Progenitor cell of endocrine pancreas (in vitro differentiated cells): ENCODE measurements at places on chromosomes 13 and 19. TPM values are rescaled to one million over a fixed set of nuclear protein-coding genes. Genes with fewer than 3 reads are reported as not detected.

The MEGF8 gene
- total RNA-seq: 51.9 and 61.7 TPM in 2 replicates

DNA sequence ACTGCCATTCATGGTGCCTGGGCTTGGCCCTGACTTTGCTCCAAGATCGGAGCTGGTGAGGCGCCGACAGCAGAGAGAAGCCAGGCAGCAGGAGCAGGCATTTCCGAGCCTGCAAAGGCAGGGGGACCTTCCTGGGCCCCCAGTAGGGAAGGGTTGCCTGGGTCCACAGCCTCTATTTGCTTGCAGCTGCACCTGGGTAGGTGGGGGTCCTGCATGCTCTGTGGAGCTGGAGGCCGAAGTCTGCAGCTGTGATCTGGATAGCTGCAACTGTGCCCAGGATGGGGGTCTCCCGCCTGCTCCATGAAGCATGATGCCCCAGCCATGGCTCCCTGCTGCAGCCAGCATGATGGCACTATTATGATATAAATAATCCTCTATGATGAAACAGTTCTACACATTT lies 2144.2 kb downstream of the PCDH9 start:
- H3K4me1 ChIP-seq: peaks cover 4% of the 10 kb centered on the region
- H3K4me3 ChIP-seq: no peak overlapping the region
- H3K27me3 ChIP-seq: no peaks in the 10 kb centered on the region
- H3K27ac ChIP-seq: no peak overlapping the region

- no peaks in the 10 kb centered on the region for H3K4me1 ChIP-seq
- H3K36me3 ChIP-seq: no peaks in the 10 kb centered on the region
- DNase-seq: no peak
- H3K27ac ChIP-seq: no peak overlapping the region
Measured at GRCh38 chr13:36712290-36712689, 38.5 kb downstream of the SERTM1 start.

DNA sequence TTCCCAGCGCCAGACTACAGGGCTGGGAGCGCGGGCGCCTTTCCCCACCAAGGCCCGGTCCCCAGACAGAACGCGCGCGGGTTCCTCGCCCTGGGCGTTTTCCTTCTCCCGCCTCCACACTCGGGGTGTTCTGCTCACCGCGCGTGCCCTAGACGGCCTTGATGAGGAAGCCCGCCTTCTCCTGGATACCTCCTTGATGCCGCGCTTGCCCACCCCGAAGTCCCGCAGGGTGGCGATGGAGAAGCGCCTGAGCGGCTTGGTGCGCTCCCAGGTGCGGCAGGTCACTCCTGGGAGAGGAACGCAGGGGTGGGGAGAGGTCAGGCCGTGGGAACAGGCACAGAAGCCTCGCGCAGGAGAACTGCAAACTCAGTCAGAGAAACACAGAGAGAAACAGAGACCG lies 34.8 kb downstream of the CYP2B6 start:
- no peak for DNase-seq
- no peaks in the 10 kb centered on the region for H3K36me3 ChIP-seq
- no peak overlapping the region for H3K27ac ChIP-seq
- H3K27me3 ChIP-seq: peaks cover 62% of the 10 kb centered on the region
- peaks cover 5% of the 10 kb centered on the region for H3K4me1 ChIP-seq

- H3K4me1 ChIP-seq: peaks cover 11% of the 10 kb centered on the region
- peaks cover 17% of the 10 kb centered on the region for H3K27me3 ChIP-seq
- H3K4me3 ChIP-seq: no peak overlapping the region
- no peak overlapping the region for H3K27ac ChIP-seq
Measured at GRCh38 chr19:31109636-31110035, 239.6 kb downstream of the TSHZ3 start.

GRCh38 chr13:40101708-40102359 lies 446.4 kb downstream of the COG6 start:
- H3K4me3 ChIP-seq: no peak overlapping the region
- no peak for DNase-seq
- H3K27ac ChIP-seq: no peak overlapping the region
- H3K27me3 ChIP-seq: peaks cover 5% of the 10 kb centered on the region
- H3K4me1 ChIP-seq: peaks cover 11% of the 10 kb centered on the region

GRCh38 chr13:51148952-51149573 lies 38.0 kb upstream of the C13orf42 start:
- H3K36me3 ChIP-seq: no peaks in the 10 kb centered on the region
- H3K27me3 ChIP-seq: peaks cover 4% of the 10 kb centered on the region
- DNase-seq: no peak
- peaks cover 47% of the 10 kb centered on the region for H3K4me1 ChIP-seq
- H3K4me3 ChIP-seq: no peak overlapping the region

The CDC42EP5 gene
- 1.6 and 2.1 TPM in 2 replicates for total RNA-seq

- H3K4me3 ChIP-seq: no peak overlapping the region
- H3K27ac ChIP-seq: no peak overlapping the region
- peaks cover 33% of the 10 kb centered on the region for H3K36me3 ChIP-seq
- no peaks in the 10 kb centered on the region for H3K4me1 ChIP-seq
- H3K27me3 ChIP-seq: no peaks in the 10 kb centered on the region
Measured at GRCh38 chr19:39986643-39987042, 10.2 kb upstream of the ZNF546 start.

The PRRG2 gene
- total RNA-seq: 6.8 and 8.3 TPM in 2 replicates

The PRR22 gene
- total RNA-seq: 5.8 and 5.9 TPM in 2 replicates

DNA sequence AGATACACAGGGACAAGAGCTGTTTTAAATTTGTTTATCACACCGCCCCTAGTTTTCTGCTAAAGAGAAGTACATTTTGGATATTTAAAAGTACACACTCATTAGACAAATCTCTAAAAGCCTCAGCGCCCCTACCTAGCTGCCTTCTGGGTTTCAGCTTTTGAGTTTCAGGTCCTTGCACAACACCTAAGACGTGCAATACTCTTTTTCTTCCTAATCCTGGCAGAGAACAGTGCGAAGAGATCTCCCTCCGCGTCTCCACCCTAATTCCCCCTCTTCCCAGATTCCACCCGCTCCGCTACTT lies 421 bp upstream of the KLF5 start:
- no peak for DNase-seq
- peak overlapping the region; percentile 98 for H3K27ac ChIP-seq
- peaks cover 15% of the 10 kb centered on the region for H3K36me3 ChIP-seq
- peaks cover 3% of the 10 kb centered on the region for H3K27me3 ChIP-seq

DNA sequence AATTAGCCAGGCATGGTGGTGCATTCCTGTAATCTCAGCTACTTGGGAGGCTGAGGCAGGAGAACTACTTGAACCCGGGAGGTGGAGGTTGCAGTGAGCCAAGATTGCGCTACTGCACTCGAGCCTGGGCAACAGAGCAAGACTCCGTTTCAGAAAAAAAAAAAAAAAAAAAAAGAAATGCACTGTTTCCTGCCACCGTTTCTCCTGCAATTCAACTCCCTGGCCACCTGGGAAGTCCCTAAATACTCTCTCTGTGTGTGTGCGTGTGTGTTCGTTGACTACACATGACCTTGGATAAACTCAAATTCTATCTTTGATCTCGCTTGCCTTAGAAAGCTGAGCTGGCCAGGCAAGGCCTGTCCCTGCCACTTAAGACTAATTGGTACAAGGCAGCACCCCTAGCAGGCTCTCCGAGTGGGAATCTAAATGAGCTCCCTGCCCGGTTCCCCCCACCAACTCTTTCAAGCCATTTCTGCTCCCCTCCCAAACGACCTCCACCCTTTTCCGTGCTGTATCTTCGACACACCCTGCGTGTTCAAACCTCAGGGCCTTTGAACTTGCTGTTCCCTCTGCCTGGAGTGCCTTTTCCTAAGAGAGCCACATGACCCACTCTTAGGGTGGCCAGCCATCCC lies 5.2 kb upstream of the BCAT2 start:
- no peak overlapping the region for H3K4me3 ChIP-seq
- no peak for DNase-seq
- H3K27me3 ChIP-seq: no peaks in the 10 kb centered on the region
- no peaks in the 10 kb centered on the region for H3K36me3 ChIP-seq
- H3K4me1 ChIP-seq: peaks cover 32% of the 10 kb centered on the region

- H3K36me3 ChIP-seq: peaks cover 31% of the 10 kb centered on the region
- no peak overlapping the region for H3K4me3 ChIP-seq
- no peaks in the 10 kb centered on the region for H3K27me3 ChIP-seq
- peaks cover 51% of the 10 kb centered on the region for H3K4me1 ChIP-seq
- DNase-seq: no peak
Measured at GRCh38 chr19:54204767-54205468, 4.3 kb downstream of the RPS9 start.

The SNAPC2 gene
- 9.9 and 10.8 TPM in 2 replicates for total RNA-seq

GRCh38 chr19:21910318-21910717 lies 74.3 kb upstream of the ZNF43 start:
- no peaks in the 10 kb centered on the region for H3K27me3 ChIP-seq
- no peak overlapping the region for H3K4me3 ChIP-seq
- H3K36me3 ChIP-seq: no peaks in the 10 kb centered on the region
- no peak for DNase-seq

DNA sequence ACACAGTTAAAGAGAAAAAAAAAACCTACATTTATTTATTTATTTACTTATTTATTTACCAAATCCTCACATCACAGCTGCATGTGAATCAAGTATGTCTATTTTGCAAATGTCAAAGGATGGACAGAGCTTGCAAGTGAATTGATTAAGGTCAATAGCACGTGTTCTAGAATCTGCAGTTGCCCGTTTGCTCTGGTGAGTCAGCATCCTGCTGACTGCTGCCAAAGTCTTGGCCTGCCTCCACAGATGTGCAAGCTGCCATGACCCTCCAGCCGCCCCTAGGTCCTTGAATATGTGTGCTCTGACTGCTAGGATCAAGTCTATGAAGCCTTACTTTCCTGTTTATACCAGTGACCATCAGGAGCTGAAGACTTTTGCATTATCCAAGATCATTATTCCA lies 320.6 kb downstream of the GPC5 start:
- DNase-seq: no peak
- peaks cover 5% of the 10 kb centered on the region for H3K27me3 ChIP-seq
- no peak overlapping the region for H3K27ac ChIP-seq
- no peaks in the 10 kb centered on the region for H3K4me1 ChIP-seq

DNA sequence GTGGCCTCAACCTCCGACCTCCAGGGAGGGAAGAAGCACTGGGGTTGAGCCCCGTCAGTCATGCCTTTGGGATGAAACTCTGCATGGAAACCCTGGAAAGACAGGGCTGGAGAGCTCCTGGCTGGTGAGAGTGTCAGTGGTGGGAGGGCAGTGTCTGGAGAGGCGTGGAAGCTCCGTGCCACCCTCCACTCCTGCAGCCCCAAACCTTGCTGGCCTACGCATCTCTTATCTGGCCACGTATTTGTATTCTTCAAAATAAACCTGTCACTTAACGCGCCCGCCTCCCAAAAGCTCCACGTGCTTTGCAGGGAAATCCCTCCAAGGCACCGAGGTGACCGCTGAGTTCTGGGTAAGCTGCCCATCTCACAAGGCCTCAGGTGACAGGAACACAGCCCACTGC lies 84.3 kb downstream of the TEX29 start:
- DNase-seq: no peak
- no peaks in the 10 kb centered on the region for H3K36me3 ChIP-seq
- peaks cover 2% of the 10 kb centered on the region for H3K4me1 ChIP-seq
- peaks cover 23% of the 10 kb centered on the region for H3K27me3 ChIP-seq
- H3K27ac ChIP-seq: no peak overlapping the region

DNA sequence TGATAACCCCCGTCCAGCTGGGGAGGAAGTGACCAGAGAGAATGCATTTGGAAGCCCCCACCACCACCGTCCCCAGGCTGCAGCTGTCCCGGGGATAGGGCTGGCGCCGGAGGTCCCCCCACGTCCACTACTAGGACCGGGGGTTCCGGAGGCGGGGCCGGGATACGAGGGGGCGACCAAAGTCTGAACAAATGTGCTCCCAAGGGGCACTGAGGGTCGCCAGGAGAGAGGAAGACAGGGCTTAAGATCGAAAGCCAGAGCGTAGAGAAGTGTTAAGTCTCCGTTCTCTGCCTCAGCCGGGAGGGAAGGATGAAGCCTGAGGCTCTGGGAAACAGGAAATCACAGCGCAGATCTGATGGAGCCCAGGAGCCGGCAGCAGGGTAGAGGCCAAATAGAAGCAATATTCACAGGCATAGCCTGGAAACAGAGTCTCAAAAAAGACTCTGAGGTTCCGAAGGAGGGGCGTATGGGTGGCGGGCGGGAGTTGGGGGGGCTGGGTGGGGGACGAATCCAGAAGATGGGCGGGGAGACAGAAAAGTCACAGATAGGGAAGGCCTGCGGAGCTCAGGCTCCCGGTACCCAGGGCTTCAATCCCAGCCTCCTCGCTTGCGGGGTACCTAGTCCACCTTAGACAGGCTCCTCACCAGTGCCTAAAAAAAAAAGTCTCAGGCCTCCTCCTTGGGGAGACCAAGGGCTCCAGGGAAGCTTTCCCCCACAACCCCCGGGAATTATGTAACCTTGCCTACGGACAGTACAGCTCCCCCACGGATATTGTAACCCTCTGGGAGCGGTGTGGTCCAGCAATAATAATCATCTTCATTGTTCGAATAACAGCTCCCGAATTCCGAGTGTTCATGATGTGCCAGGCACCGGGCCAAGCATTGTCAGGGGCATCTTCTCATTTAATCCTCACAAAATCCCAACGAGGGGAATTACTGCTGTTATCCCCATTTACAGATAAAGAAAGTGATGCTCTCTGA lies 1.1 kb upstream of the ERF start:
- no peak for DNase-seq
- H3K36me3 ChIP-seq: no peaks in the 10 kb centered on the region
- peak overlapping the region; percentile 59 for H3K27ac ChIP-seq
- peaks cover 19% of the 10 kb centered on the region for H3K4me1 ChIP-seq
- H3K27me3 ChIP-seq: no peaks in the 10 kb centered on the region

The C19orf67 gene
- 0.43 TPM in 1 of 2 replicates, not detected in the other for total RNA-seq

- H3K27ac ChIP-seq: peak overlapping the region; percentile 11
- H3K36me3 ChIP-seq: peaks cover 7% of the 10 kb centered on the region
- peaks cover 6% of the 10 kb centered on the region for H3K4me1 ChIP-seq
- no peak for DNase-seq
- H3K27me3 ChIP-seq: no peaks in the 10 kb centered on the region
Measured at GRCh38 chr19:13765395-13766094, 1.2 kb downstream of the MRI1 start.

GRCh38 chr13:41928323-41928722 lies 32.6 kb downstream of the VWA8 start:
- no peaks in the 10 kb centered on the region for H3K4me1 ChIP-seq
- no peak overlapping the region for H3K27ac ChIP-seq
- peaks cover 39% of the 10 kb centered on the region for H3K36me3 ChIP-seq
- DNase-seq: no peak
- H3K27me3 ChIP-seq: no peaks in the 10 kb centered on the region
- H3K4me3 ChIP-seq: no peak overlapping the region

The LHFPL6 gene
- 1.0 and 1.2 TPM in 2 replicates for total RNA-seq

DNA sequence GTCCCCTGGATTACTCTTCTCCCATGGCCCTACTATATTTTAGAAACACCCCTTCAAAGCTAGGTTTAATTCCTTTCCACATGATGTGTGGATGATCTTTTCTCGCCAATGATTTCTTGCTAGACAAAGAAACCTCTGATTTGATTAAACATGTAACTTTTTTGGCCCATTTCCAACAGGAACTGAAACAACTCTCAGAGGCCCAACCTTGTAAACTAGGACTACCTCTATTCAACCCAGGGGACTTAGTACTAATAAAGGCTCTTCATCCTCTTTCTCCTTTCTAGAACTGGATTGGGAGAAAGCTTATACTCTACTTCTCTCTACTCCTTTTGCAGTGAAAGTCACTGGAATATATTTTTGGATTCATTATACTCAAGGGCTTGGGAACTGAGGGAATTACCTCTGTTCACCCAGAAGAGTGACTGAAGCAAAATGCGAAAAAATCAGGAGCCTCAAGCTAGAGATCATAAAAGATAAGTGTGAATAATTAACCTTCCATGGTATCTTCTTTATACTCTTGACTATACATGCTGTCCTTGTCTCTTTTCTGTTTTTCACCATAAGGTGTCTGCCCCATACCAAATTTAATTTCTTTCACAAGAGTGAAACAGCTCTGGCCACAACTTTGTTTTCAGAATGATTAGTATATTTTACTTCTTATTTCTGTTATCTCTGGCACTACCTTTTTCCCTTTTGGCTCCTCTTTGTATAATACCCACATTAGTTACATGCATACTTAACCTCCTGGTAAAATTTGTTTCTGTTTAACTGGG lies 977.6 kb downstream of the SLITRK5 start:
- no peak overlapping the region for H3K4me3 ChIP-seq
- H3K4me1 ChIP-seq: no peaks in the 10 kb centered on the region
- no peaks in the 10 kb centered on the region for H3K27me3 ChIP-seq
- DNase-seq: no peak
- no peaks in the 10 kb centered on the region for H3K36me3 ChIP-seq
- no peak overlapping the region for H3K27ac ChIP-seq
